NCI-H526 (cell line): ENCODE measurements at places on chromosomes 16 and 17.

DNA sequence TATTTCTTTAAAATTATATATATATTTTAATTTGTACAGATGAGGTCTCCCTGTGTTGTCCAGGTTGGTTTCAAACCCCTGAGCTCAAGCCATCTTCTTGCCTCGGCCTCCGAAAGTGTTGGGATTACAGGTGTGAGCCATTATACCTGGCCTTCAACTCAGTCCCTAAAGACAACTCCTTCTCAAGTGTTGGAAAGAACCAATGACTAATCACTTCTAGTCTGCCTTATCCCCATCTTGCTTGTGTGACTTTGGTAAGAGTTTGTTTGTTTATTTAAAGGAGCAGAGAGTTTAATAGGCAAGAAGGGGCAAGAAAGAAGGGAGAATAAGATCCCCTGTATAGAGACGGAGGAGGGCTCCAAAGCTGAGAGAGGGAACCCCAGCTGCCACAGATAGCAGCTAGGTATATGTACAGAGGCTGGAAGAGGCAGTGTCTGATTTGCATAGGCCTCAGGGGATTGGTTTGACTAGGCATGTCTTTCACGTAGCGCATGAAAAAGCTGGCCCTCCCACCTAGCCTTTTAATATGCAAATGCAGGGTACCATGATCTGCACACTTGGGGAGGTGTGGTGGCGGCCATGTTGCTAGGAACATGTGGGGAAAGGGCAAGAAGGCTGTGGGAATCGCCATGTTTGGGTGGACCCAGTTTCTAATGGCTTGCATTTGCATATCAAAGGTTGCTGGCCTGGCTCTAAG is 21.5 kb downstream of the ABCC1 start:
- DNase-seq = peak; percentile 90

DNA sequence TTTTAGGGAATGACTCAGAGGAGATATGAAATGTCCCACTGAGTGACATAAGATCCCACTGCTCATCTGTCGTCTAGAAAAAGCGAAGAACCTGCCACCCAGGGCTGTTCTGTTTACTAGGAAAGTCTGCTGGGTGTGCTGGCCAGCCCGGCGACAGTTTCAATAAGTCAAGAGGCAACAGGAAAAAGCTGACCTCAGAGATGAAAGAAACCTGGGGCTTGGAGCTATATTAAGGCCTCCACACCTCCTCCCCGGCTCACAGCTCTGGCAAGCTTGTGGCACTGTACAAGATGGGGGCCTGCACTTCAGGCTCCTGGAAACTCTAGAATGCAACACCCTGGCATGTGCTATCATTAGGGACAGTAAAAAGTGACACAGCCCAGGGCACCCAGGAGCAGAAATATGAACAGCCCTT is 10.6 kb downstream of the ZFHX3 start:
- DNase-seq = no peak

GRCh38 chr16:68486502-68487202 is 38.3 kb upstream of the SMPD3 start:
- DNase-seq = peak; percentile 38

DNA sequence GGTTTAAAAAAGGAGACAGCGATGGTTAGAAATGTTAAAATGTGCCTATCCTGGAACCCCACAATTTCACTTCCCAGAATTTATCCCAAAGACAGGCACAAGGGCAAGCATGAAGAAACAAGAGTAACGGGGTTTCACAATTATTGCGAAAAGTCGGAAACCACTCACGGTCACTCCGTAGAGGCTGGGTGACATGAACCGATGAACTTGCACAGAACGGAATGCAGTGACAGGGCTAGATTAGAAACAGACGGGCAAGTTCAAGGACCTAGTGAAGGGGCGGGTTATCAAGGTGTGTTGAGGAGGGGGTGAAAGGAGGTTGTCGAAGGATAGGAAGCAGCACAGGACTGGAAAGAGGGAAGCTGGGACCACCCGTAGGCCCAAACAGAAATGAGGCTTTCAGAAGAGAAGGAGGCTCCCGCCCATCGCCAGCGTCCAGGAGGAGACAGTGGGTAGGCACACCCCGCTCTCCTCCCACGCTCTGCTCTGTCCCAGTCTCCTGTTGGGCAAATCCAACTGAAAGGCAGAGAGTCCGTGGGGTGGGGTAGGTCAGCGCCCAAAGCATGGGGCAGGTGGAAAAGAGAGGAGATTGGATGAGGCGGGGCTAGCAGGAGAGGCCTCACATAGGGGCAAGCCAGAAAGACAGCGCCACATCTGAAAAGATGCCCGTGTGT is 47.4 kb upstream of the JPH3 start:
- DNase-seq = no peak

- DNase-seq = no peak
Measured at GRCh38 chr16:78762222-78762621, 662.8 kb downstream of the WWOX start.

DNA sequence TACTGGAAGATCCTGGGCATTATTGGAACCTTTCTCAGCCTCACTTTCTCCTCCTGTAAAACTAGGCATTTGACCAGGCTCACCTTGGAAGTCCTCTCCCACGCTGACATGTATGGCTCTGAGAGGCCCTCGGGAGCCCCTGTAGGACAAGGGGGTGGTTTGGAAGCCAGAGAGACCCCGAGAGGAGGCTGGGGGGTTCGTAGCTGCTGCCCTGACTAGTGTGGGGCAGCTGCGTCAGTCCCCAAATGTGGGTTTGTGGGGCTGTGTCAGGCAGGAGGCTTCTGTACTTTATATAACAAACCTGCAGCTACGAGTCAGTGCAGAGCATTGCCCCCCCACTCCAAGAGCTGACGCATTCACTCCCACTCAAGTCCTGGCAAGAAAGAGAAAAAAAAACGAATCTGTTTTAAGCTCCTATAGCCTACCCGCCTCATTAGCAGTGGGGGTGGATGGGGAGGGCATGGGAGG is 1.8 kb downstream of the CX3CL1 start:
- no peak for DNase-seq

DNA sequence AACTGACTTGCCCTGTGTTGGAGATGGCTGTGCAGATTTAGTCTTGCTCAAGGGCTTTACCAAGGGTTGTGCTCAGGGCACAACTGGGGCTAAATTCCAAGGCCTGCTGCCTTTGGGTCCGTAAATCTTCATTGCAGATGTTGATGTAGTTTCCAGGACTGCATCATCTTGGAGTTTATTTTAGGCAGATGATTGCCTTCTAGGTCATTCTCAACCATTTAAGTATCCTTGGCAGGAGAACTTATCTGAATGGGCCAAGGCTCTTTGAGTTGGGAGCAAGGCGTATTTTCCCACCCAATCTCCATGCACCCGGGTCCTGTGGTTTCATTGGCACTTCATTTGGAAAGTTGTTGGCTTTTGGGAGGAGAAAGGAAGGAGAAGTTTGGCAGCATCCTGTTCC is 200.3 kb downstream of the MSI2 start:
- no peak for DNase-seq

- DNase-seq = no peak
Measured at GRCh38 chr16:12426122-12426521, 377.6 kb downstream of the CPPED1 start.

DNA sequence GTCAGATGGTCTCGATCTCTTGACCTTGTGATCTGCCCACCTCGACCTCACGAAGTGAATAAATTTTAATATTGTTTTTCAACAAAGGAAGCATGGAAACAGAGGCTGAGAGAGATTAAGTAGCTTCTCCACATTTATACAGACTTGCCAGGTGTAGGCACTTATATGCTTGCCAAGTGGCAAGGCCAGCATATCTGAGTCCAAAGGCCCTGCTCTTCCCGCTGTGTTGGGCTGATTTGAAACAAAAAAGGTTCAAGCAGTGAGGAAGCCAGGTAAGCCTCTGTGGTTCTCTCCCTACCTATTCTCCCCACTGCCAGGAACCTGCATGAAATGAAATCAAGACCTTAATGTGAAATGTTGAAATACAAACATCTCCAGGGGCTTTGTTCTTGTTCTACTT is 7.5 kb upstream of the SLC6A4 start:
- no peak for DNase-seq

DNA sequence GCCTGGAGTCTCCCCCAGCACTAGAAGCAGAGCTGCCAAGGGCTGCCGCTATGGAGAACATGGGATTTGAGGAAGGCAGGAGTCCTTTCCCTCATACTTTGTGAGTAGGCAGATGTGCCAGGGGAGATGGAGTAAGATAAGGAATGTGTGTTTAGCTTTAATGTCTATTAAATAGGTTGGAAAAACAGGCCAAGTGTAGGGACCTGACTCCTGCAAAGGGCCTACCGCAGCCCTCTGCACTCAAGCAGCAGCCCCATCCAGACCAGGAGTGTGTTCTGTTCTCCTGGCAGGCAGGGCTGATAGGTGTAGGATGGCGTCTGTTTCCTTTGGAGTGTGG is 1.8 kb upstream of the MIF4GD start:
- DNase-seq = no peak

GRCh38 chr16:22232277-22233036 is 26.4 kb downstream of the EEF2K start:
- DNase-seq = no peak

- DNase-seq = peak; percentile 26
Measured at GRCh38 chr16:68265078-68265920, 973 bp downstream of the SLC7A6 start.

- DNase-seq = no peak
Measured at GRCh38 chr16:2238150-2238837, 2.0 kb downstream of the DNASE1L2 start.

- DNase-seq = no peak
Measured at GRCh38 chr16:74766729-74767128, 7.9 kb downstream of the FA2H start.

- no peak for DNase-seq
Measured at GRCh38 chr16:22627043-22627442, 116.4 kb downstream of the NPIPB5 start.

- DNase-seq = no peak
Measured at GRCh38 chr17:66337866-66338485, 35.6 kb downstream of the PRKCA start.

DNA sequence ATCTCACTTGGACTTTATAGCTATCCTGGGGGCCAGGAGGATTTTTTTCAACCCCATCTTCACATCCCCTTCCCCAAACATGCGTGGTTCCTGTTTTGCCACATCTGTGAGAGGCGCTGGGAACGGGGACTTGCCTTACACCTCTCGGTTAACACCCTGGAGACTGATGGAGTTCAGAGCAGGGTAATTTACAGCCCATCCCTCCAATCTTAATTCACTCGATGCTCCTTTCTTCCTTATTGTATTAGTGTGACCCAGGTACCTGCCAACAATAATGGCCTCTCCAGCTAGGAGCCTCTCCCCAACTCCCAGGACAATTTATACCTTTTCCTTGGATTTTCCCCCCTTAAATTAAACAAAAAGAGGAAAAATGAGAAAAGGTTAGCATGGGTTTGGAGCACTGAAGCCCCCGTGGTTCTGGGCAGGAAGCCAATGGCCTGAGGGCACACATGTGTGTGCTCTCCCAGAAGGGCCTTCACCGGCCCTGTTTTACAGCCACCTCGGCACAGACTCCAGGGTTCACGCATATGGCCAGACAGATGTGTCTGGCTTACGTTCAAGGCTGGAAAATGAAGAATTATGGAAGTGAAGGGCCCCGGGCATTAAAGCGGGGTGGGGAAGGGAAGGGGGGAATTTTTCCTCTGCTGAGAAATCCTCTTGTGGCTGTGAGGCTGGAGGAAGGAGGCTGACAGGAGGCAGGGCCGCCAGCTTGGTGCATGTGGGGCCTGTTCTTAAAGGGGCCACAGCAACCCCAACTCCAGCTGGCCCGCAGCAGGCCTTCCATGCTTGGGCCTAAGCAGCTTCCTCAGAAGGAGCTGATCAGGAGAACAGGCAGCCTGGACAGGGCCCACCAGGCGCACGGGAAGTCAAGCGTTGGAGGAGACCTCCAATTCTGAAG is 21.4 kb downstream of the HIC1 start:
- DNase-seq = no peak

DNA sequence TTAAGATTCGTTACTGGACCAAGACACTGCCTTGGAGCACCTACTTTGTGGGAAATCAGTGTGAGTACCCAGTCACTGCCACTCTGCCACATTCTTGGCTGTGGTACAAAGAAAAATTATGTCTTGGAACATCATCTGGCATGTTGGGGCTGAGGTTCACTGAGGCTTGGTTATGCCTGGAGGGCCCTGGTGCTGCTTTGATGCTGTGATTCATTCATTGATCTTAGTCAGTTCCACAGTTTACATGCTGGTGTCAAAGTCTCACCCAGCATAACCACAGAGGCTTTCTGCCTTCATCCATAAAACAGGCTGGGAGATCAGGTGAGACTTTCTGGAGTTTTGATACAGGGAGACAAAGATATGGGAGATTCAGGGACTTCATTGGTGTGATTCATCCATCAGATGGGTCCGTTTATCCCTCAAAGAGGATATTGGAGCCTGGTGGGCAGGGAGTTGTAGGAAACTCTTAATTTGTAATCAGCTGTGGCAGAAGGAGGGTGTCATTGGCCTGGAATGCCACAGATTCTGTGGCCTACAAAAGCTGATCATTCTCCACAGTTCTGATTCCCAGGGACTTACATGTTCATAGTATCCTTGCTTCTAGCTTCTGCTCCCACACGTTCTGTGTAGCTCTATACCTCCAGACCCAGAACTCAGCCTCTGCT is 322.5 kb downstream of the PMP22 start:
- DNase-seq = no peak

DNA sequence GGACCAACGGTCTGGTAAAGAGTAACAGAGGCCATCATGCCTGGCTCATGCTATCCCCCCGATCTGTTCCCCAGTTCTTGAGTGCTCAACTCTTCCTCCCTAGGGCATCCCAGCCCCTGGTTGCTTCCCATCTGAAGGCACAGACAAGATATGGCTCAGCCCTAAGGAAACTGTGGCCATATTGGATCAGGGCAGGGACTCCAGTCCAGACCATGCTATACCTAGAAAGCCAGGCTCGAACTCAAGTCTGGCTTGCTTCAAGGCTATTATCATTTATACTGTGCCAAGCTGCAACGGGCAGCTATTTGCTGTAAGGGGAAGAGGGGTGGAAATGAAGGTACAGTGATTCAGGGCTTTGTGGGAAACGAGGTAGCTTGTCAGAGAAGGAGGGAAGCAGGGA is 2.8 kb downstream of the UBTF start:
- DNase-seq = no peak

GRCh38 chr16:66701026-66701425 is 4.5 kb upstream of the CMTM4 start:
- DNase-seq = no peak

- DNase-seq = no peak
Measured at GRCh38 chr16:23351360-23351759, 49.3 kb downstream of the SCNN1B start.

- DNase-seq = no peak
Measured at GRCh38 chr17:44277976-44278375, 10.0 kb upstream of the SLC4A1 start.

GRCh38 chr16:57786632-57787518 is 15.4 kb downstream of the KIFC3 start:
- no peak for DNase-seq

DNA sequence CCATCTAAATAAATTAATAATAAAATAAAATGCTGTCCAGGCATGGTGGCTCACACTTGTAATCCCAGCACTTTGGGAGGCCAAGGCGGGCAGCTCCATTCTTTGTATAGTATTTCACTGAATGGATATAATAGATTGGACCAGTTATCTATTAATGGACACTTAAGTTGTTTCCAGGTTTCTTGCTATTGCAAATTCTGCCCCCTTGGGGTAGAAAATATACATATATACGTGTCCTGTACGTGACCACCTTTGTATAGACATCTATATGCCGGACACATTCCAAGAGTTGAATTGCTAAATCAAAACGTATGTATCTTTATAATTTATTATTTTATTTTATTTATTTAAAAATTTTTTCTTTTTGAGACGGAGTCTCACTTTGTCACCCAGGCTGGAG is 3.9 kb upstream of the EXOC7 start:
- DNase-seq = peak; percentile 39

GRCh38 chr16:23803591-23804123 is 32.1 kb upstream of the PRKCB start:
- peak; percentile 58 for DNase-seq

GRCh38 chr16:11072420-11073153 is 128.2 kb downstream of the CLEC16A start:
- DNase-seq = no peak
